Fibroblast of lung (primary cell): ENCODE measurements at places on chromosomes 13 and 19. TPM values are rescaled to one million over a fixed set of nuclear protein-coding genes. Genes with fewer than 3 reads are reported as not detected.

Gene CCDC194
- not detected in 2 replicates for total RNA-seq

Gene MUC16
- total RNA-seq, result not detected in 2 replicates

Gene CD209
- not detected in 2 replicates for total RNA-seq

DNA sequence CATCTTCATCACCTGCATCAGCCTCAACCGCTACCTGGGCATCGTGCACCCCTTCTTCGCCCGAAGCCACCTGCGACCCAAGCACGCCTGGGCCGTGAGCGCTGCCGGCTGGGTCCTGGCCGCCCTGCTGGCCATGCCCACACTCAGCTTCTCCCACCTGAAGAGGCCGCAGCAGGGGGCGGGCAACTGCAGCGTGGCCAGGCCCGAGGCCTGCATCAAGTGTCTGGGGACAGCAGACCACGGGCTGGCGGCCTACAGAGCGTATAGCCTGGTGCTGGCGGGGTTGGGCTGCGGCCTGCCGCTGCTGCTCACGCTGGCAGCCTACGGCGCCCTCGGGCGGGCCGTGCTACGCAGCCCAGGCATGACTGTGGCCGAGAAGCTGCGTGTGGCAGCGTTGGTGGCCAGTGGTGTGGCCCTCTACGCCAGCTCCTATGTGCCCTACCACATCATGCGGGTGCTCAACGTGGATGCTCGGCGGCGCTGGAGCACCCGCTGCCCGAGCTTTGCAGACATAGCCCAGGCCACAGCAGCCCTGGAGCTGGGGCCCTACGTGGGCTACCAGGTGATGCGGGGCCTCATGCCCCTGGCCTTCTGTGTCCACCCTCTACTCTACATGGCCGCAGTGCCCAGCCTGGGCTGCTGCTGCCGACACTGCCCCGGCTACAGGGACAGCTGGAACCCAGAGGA is 2.6 kb downstream of the P2RY11 start:
- DNase-seq, result no peak

DNA sequence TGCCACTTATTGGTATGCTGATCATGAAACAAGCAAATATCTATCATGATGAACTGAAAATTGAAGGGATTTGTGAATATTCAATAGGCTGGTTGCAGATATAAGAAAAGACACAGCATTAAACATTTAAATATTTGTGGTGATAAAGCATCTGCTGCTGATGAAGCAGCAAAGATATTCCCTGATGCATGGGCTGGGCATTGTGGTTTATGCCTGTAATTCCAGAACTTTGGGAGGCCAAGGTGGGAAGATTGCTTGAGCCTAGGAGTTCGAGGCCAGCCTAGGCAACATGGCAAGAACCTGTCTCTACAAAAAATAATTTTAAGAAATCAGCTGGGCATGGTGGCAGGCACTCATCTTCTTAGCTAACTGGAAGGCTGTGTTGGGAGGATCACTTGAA is 54.5 kb downstream of the GPR180 start:
- peak; percentile 5 for DNase-seq

Gene VSIG10L
- 0.26 and 0.33 TPM in 2 replicates for total RNA-seq

Gene SHISA2
- under 0.01 TPM in 2 replicates for total RNA-seq

GRCh38 chr19:12932392-12933286 is 872 bp downstream of the FARSA start:
- DNase-seq, result no peak

DNA sequence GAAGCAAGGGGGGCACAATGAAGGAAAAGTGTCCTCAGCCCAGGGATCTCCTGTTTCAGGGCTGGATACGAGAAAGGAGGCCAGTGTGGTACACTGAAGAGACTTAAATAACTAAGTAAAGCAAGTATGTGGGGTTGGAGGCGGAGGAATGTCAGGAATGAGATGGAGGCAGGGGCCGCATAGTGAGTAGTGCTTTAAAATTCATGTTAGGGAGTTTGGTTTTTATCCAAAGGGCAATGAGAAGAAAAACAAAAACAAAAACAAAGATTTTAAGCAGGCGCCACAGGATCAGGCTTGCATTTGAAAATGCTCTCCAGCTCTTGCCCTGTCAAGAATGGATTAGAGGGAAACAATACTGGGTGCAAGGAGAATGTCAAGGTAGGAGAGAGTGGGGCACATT is 273.4 kb downstream of the DCLK1 start:
- DNase-seq, result peak; percentile 84

GRCh38 chr13:77196052-77196618 is 130.8 kb downstream of the MYCBP2 start:
- DNase-seq, result no peak

DNA sequence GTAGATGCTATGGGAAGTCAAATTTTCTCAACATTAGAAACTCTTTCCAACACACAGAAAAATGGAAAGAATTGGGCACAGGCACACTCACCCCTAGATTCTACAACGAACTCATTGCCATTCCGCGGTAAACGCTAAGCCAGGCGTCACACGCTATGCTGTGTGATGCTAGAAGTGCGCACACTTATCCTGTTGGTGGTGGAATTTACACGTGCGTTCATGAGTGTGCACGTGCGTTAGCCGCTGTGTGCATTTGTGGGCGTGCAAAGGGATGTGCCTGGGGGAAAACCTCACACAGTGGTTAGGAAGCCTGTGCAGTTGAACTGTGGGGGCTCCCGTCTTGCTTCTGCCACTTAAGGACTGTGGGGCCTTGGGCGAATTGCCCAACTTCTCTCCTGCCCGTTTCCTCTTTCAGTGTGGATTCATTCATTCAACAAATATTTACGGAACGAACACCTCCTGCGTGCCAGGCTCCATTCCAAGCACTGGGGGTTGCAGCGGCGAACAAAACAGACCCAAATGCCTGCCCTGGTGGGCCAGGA is 7.7 kb downstream of the NFILZ start:
- peak; percentile 89 for DNase-seq

GRCh38 chr13:27704681-27705080 is 83.0 kb downstream of the POLR1D start:
- DNase-seq, result no peak

DNA sequence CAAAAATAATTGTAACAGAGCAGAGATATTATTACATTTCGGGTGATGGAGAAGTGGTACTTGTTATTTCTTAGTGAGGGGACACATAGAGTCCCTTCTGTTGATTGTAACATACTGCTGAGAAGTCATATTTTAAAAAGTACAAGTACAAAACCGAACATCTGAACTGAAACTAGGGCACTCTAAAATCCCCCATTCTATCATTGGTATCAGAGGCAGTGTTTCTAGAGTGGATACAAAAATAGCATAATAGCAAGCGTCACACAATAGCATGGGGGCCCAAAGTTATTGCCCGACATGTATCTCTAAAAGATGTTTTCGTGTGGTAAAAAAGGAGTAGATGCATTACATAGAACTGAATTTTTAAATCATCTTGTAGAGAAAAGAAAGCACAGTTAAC is 502.1 kb upstream of the SLC10A2 start:
- DNase-seq, result no peak

DNA sequence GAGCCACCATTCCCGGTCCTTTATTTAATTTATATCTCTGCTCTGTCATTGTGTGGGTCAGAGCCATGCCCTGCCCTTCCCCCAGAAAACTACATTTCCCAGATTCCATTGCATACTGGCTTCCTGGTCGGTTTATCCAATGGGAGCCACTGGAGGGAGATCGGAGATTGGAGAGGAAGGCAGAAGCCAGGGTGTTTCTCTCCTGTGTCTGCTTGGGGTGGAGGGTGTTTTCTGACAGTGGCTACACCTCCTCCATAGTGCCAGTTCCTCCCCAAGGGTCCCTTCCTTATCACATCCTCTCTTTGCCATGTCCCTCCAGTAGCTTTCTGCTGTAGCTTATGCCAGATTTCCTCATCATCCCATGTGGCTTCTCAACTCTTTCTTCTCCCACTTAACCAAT is 19.0 kb downstream of the OLFM2 start:
- peak; percentile 43 for DNase-seq

- DNase-seq, result no peak
Observed at GRCh38 chr13:30234619-30235162, 72.7 kb downstream of the KATNAL1 start.

DNA sequence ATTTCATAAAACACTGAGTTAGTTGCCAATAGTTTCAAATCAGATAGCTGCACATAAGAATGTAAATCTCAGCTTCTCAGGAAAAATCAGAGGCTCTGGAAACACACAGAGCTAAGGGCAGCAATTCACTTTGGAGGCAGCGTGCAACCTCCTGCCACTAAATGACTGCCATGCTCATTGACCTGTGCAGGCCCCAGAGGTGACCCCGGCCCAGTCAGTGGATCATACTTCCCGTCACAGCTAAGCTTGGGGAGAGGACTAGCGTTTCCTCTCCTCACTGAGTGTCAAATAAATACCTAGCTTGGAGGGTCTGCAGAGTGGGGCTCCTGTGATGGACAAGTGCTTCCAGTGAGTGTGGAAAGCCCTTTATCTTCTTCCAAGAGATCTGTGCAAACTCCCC is 67.2 kb downstream of the UQCRFS1 start:
- no peak for DNase-seq
